ENCODE measurements at places on chromosomes 4 and X.

DNA sequence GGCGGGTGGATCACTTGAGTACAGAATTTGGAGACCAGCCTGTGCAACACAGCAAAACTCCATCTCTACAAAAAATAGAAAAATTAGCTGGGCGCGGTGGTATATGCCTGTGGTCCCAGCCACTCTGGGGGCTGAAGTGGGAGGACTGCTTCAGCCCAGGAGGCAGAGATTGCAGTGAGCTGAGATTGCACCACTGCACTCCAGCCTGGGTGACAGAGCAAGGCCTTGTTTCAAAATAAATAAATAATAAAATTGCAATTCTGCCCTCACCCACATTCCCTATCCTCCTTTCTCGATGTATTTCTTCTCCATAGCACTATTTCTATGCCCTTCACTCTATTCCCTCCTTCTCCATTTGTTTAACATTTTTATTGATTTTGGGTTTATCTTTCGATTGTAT lies 8.7 kb upstream of the SLAIN2 start:
- no peak for DNase-seq

GRCh38 chr4:173181848-173182247 lies 13.2 kb downstream of the GALNT7 start:
- DNase-seq: no peak

GRCh38 chrX:2572740-2573139 lies 72.0 kb upstream of the DHRSX start:
- no peak for DNase-seq

DNA sequence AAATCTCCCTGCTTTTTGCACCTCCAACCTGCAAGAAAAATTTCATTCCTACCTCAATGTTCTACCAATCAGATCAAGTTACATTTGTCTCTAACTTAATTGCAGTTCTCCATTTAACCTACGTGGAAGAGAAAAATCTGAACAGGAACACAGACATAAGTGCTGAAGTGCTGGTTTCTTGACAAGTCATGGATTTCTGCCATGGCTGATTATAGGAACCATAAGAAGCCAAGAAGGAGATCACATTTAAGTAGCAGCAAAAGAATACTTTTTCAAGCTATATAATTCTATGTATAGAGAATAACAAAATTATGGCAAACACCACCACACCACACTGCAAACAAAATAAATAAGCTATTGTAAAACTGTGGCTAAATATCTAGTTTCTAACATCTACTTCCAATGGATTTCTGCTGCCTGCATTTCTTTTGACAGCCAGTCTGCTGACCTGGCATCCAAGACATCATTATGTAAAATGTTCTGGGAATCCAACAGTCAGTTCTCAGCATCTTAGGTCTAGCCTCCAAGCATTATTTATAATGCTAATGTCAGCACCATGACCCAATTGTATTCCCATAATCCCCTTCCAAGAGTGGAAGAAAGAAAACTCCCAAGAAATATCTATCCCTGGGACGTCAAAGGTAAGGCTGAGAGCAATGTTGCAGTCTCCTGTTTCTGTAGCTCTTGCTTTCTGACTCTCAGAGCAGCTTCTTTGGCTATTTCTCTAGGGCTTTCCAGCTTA lies 50.8 kb upstream of the GAB1 start:
- no peak for DNase-seq

DNA sequence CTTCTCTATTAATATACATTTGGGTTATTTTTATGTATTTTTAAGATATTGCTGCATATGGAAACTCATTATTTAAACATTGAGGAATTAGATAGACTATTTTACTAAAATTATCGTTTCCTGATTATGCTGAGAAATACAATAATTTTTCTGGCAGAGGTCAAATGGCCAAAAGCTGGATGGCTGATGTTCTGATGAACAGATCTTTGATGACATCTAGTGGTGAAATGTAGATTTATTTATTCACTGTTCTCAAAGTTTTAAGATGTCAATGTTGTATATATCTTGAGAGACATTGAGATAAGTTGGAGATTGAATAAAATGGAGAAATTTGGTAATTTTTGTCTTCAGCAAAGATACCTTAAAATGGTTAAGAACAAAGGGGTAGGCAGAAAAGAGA lies 96.2 kb downstream of the UGT8 start:
- DNase-seq: peak; percentile 11

DNA sequence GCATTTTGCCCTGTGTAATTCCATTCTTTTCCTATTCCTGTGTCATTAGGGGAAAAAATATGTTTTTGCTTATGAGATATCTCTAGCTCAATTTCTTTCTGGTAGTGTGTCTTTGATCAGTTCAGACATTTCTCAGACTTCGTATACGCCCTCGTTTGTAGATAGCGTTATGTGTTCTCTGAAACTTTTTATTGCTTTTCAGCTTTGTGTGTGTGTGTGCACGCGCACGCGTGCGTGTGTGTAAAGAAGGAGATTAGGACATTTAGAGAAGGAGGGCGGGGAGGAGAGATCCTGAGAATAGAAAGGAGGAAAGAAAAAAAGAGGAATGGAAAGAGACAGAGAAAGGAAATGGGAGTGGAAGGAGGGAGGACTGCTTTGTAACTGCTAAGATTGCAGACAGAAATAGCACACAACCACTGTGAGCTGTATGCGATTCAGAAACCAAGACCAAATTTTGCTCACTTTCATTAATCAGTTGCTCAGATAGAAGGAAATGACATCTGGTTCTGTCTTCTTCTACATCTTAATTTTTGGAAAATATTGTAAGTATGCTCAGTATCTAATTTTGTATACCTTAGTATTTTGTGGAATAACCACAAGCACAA lies at the start of gene RXFP1:
Gene RXFP1 (plus strand): TSS at position 399 of the 605 bp plus-strand sequence. CDS start 95 bp downstream, at position 494.
- DNase-seq: no peak

DNA sequence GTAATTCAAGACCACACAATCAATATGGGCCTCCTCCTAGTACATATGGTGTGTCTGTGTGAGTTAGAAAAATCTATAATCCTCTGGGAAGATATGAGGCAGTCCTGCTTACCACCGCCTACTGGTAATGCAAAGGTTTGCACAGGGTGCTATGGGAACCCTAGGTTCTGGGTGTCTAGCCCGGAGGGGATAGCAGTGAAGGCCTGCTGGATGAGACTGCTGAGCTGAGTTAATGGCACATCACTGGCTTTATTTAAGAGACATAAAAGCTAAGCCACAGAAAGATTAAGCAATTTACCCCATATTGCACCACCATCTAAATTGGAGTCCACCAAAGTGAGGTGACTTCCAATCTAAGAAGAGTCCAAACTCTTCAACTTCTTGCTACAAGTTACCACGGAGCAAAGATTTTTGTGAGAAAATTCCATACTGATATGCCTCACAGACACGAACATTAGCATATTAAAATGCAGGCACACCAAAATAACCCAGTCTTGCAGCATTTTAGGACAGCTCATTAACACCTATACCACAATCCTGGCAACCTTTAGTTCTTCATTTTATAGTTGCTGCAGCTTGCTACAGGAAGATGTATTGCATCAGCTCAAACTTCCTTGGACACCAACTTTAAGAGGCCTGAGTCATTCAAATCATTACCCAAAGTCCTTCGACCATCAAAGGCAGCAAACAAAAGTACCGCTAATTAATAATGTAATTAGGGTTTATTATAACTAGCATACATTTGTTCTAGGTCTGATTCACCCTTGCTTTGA lies 13.7 kb downstream of the DGKK start:
- DNase-seq: no peak

GRCh38 chr4:21915761-21916160 lies 32.8 kb downstream of the KCNIP4 start:
- no peak for DNase-seq

DNA sequence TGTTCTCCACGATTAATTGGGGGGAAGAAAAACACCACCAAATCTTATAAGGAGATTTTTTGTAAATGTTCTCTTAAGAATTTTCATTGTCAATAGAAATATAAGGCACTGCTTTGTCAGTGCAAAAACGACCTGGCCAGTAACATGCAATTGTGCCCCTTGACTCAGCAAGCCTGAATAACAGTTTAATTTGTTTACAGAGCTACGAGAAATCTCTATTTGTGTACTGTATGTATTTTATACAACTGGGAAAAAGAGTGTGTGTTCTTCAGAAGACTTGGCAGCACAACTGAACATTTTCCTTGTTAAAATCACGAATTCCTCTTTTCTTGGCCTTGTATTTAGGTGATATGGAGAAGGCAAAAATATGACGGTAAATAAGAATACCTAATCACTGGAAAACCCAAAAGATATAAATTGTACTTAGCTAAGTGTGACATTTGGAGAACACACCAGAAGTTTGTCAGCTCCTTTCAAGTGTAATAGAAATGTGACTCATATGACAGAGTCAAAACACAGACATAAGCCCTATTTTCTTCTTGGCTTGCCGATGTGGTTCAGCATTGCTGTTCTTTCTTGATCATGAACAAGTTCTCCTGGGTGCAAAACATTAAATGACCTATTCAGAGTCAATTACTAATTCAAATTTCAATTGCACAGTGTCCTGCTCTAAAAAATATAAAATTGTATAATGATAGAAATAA lies 945.0 kb upstream of the INTU start:
- no peak for DNase-seq

- no peak for DNase-seq
Measured at GRCh38 chrX:125319646-125320521, at the start of gene TEX13C. TSS of gene TEX13C (plus strand) at chrX:125319871. CDS start at chrX:125320120, 249 bp downstream.

GRCh38 chr4:33715841-33716395 lies 2528.4 kb downstream of the ARAP2 start:
- DNase-seq: no peak

DNA sequence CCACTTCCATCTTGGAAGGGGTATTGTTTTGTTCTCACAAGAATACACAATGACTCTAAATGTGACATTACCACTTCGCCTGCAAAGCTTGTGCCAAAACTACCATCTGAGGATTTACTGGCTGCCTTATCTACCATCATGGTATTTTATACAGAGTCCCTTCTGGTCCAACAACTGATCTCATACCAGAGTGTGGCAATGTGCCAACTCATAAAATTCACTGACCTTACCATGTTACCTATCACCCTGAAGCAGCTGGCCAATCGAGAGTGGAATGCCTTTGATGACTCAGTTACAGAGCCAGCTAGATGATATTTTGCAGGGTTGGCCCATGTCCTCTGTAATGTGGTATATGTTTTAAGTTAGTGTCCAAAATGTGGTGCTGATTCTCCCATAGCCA lies 3.8 kb upstream of the SERPINA7 start:
- no peak for DNase-seq

Data from GM12878 (cell line).